GM06990 (cell line): ENCODE measurements at places on chromosomes 4 and X.
A peak's percentile ranks its signal among the peaks of the same experiment; 100 is the strongest.

GRCh38 chr4:41791557-41791956 is 43.0 kb upstream of the PHOX2B start:
- no peak for DNase-seq

- no peak for DNase-seq
Measured at GRCh38 chr4:27684610-27685011, 824.0 kb downstream of the STIM2 start.

DNA sequence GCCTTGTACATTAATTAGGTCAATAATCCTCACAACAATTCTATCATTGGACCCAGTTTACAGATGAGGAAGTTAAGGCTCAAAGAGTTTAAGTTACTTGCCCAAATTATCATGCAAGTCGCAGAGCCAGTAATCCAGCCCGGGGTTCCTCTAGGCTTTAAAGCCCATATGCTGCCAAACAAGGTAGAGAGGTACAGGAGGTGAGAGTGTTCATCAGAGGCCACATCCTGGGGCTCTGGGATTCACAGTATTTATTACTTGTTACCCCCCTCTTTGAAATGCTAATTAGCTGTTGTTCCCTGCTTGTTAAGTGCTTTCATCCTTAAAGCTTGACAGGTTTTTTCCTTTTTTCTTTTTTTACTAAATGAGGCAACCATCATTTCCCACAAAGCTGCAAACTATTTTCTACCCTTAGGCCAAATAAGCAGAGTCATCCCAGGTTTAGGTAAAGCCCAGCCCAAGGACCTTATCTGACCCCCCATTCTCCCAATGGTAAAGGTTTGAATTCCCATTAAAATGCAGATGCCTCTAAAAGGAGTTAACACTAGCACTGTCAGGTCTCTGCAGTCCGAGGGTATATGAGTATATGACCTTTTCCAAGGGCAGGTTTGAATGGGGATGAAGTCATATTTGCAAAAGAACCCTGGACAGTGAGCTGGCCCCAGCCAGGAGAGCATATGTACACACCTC is 150.3 kb downstream of the SOX3 start:
- DNase-seq, result no peak

- DNase-seq, result no peak
Measured at GRCh38 chr4:40850496-40850895, 100.7 kb downstream of the NSUN7 start.

DNA sequence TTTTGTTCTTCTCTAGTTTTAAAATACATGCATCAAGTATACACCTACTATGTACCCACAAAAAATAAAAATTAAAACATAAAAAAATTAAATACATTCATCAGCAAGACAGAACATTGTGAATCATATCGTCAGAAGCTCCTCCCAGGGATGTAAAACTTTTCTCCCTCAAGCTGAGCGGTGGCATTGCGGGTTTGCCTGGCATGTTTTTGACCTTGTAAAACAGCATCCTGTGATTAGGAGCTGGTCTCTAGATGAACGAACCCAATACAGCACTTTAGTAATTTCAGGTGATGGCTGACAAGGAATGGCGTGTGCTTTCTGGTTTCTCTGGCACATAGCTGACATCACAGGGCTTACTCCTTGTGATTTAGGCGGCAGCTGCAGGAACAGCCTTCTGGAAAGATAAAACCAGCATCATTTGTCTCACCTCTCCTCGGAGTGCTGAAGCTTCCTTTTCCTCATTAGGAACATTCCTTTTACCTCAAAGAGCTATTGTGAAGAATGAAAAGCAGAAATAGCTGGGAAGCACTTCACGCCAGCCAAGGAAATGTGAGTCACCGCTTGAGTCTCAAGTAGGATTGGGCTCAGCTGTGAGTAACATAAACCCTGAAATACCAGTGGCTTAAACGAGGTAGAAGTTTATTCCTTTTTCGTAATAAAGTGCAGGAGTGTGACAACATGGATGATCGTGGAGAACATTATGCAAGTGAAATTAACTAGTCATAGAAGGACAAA is 44.3 kb downstream of the NYX start:
- DNase-seq, result no peak

DNA sequence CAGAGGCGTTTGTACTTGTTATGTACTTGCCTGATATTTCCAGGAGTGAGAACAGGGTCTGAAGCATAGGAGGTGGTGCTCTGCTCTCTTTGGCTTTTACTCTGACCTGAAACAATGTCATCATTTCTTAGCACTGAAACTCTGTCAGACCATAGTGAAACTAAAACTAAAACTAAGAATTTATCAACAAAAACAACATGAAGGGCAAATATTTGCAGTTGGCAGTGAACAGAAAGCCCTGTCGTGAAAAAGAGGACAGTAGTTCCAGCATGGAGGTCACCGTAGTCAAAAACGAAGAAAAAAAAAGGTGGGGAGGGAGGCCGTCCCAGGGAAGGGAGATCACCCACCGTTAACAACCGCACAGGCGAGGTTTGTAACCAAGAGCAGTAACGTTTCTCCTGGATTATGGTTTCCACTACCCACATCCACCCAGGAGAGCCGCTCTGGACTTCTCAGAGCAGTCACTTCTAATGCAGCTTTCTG is 97.5 kb downstream of the ANK2 start:
- DNase-seq, result peak; percentile 16

DNA sequence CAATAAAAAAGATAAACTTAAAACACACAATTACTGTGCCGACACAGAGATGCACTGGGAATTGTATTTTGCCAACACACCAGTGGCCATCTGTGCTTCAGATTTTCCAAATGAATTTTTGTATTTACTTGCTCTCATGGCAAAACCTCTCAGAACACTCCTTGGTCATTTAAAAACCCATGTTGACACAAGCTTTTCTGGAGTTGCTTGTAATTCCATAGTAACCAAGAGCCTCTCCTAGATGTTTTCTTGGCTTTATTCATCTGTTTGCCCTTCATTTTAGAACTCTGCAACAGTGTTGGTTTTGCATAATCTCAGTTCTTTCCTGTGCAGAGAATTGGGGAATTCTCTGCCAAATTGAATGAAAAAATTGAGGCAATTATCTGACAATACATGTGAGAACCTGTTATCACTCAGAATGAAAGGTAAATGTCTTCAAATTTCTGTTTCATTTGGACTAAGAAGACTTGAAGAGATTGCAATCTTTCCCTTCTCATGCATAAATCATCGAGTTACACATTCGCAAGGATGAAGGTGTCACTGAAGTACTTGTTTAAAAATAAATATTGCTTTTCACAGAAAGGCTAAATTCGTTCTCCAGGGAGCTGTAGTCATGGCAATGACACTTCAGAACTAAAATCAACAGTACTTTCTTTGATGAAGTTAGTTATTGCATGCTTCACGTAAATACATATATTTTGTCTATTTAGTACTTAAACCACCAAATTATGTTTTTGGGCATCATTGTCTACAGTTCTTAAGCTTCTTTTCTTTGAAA is 301.8 kb upstream of the CTSO start:
- DNase-seq, result peak; percentile 7

DNA sequence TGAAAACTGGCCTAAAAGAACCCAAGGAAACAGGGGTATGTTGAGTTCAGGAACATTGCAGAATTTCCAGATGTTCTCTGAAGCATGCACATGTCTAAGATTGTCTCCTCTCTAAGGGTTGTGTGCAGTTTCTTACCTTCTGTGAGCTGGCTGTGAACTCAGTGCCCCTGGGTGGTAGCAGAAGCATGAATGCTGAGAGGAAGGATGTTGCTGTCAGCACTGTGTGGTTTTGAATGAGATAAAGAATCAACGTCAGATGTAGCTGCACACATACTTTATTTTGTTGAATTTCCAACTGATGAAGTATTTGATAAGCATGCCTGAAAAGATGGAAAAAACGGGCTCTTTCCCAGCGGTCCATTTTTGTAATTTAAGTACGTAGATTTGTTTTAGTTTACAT is 23.8 kb upstream of the CD38 start:
- no peak for DNase-seq

DNA sequence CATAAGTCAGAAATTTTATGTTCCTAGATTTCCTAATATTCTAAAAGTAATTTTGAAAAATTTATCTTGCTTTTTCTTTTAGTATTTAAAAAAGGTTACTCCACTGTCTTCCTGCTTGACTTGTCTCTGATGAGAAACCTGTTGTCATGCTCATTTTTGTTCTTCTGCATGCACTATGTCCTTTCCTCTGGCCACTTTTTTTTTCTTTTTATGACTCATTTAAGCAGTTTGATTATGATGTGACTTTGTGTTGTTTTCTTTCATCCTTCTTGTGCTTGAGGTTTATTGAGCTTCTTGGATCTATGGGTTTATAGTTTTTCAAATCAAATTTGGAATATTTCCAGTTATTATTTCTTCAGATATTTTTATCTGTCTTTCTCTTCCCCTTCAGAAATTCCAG is 12.0 kb upstream of the UFSP2 start:
- no peak for DNase-seq

- no peak for DNase-seq
Measured at GRCh38 chrX:41459716-41460115, 12.6 kb downstream of the NYX start.

DNA sequence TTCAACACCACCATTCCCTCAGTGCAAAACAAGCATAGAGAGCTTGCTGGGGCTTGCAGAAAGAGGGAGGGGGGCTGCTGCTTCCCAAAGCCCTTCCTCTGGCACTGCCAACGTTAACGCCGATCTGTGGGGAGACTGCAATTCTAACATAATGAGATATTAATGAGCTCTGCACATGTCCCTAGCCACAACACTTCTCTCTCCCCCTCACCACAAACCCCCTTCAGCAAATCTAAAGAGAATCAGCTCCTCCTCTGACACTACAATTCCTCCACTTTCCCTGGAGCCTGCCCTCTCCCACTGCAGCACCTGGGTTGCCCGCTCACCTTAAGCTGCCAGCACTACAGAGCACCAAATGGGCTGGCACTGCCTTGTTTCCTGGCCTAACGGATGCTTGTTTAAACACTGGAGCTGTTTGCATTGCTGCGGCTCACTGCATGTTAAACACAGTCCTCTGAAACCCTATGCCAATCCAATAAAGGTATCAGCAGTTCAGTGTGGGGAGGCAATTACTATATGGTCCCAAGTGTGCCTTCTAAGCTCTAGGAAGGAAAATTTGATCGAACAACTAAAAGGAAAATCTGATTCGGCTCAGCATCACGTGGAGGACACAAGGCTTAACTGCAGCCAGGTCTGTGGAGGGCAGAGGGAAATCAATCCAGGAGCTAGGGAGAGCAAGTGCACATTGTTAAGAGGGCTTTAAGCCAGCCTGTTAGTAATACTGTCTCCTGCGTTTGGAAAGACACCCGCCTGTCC is 232.4 kb downstream of the MAML3 start:
- no peak for DNase-seq

- peak; percentile 22 for DNase-seq
Measured at GRCh38 chrX:110315551-110315950, 2.3 kb downstream of the AMMECR1 start.

DNA sequence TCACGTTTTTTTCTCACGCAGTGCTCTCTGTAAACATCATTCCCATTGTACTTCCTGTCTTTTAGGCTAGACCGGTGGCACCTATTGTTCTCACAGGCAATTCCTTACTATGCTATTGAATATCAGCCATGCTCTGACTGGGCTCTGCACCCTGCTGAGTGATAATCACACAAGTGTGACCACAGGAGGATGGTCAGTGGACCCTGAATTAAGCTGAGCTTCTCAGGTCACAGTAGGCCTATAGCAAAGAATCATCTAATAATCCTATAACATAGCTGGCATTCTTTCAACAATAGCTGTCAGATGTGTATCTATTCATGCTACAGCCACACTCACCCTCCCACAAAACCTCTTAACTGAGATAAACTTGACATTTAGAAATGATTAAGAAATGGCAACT is 2399.8 kb upstream of the TENM3 start:
- no peak for DNase-seq

- no peak for DNase-seq
Measured at GRCh38 chr4:14871676-14872430, 130.4 kb upstream of the CPEB2 start.

DNA sequence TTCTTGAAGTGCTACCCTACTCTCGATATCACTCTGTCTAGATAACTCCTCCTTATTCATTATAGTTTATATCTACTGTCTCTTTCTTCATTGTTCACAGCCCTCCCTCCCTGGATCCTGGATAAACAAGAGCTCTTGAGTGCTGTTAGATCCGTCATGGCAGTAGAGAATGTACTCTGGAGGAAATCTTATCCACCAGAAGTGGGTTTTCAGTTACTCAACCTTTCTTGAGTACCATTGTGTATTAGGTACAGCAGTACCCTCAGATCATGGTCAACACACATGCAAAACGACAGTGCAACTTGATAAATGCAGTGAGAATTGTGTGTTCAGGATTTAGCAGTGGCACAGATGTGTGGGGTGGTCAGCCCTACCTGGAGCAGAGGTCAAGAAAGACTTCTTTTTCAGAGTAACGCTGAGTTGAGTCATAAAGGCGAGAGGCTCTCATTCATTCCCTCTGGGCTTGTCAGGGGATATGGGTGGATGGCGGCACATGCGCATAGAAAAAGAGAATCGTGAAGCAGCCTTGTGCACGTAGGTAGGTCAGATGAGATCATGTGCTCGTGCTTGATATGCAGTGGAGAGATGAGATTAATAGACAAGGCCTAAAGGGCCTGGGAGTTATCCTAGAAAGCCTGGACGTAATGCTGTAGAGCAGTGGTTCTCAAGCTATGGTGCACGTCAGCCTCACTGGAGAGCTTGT is 89.5 kb downstream of the SNX25 start:
- no peak for DNase-seq

- no peak for DNase-seq
Measured at GRCh38 chr4:125832161-125832560, 517.4 kb downstream of the FAT4 start.

DNA sequence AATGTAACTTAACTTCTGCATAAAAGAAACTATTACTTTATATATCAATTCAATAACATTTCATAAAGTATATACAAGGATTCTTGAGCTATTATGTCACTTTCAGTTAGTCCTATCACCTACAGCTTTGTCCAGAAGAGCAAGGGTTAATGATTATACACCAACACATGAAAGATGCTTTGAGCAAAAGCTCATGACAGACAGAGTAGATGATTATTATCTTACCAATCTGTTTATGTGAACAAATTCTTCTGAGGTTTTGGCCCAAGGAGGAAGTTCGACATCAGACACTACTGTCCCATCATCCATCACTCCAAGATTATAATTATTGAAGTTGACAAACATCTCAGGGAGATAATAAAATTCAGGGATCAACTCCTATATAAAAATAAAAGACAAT is 166.7 kb upstream of the MAB21L2 start:
- DNase-seq, result no peak

DNA sequence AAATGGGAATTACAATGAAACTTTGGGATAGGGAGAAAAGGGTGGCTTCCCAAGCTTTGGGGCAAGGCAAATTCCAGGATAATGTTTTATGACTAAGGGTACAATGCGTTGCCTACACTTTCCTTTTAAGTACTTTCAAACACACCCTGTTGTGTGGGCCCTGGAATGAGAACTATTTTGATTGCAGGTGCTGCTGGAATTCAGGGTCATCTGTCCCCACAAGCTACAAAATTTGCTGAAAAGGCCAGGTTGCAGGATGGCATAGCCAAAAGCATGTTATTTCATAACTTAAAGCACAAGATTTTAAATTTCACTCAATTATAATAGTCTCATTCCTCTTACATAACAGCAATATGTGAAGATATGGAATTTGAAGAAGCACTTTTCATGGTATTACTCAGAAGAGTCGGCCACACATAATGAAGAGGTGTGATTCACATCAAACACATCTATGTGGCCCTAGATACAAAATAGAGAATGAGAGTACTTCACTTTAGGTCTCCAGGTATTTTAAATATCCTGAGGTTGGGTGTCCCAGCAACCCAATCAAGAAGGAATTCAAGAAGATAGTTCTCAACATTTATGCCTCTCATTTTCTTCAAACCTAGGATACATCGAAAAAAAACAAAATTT is 89.3 kb downstream of the APBB2 start:
- no peak for DNase-seq
